ENCODE measurements at places on chromosomes 11 and 22.

- DNase-seq: no peak
Observed at GRCh38 chr11:954392-955153, 28.9 kb downstream of the AP2A2 start.

GRCh38 chr11:129388824-129389223 lies 13.2 kb downstream of the BARX2 start:
- no peak for DNase-seq

- DNase-seq: no peak
Observed at GRCh38 chr22:30398685-30399680, 2.2 kb downstream of the SEC14L2 start.

DNA sequence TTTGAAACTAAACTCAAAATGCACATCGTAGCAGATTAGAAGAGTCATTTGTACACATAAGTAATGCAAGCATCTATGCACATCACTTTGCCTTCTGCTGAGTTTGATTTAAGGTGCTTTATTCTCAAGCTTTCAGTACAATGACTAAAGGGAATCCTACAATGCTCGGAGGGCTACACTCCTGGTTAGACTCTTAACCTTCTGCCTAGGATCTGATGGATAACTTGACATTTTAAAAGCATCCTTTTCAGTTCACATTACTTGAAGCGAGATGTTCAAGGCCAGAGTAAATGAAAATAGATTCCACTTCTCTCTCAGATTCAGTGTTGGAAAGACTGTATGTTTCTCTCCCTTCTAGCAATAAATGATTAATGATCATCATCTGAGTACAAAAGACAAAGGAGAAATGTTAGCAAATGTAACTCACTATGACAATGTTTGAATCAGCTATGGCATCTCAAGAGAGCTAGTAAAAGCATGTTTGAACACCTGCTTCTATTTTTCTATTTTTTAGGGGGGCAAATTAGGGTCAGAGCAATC lies 259.2 kb upstream of the ANO3 start:
- DNase-seq: no peak

DNA sequence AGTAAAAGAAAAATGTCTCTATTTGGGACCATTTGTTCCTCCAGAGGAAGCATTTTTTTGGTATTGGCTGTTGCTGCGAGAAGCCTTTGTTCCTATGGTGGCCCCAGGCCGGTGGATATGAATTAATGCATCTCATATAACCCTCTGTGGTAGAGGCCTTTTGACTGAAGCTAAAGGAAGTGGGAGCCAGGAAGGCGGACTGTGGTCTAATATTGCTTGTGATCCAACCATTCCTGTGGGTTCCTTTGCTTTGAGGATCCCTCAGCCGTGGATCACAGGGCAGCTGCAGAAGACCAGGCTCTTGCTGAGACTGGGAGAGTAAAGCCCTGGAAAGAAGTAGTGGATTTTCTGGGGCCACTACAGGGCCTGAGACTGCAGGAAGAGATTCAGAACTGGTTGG lies 68.3 kb upstream of the NAV2 start:
- no peak for DNase-seq

GRCh38 chr22:24731761-24732160 lies 42.8 kb downstream of the PIWIL3 start:
- DNase-seq: no peak

DNA sequence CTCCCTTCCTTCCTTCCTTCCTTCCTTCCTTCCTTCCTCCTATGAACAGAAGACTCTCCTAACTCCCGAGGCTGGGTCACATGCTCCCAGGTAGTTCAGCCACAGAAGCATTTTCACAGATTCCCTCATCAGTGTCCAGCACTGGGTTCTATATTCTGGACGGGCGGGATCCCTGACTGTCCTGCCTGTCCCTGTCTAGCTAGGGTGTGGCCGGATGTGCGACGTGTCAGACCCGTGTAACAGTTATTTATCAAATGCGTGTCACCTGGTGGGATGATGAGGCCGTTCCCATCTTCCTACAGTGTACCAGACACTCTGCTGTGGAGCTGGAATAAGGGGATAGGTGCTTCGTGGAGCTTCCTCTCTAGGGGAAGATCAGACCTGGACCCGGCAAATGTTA lies 901.0 kb downstream of the BRD1 start:
- DNase-seq: no peak

GRCh38 chr22:30016596-30016995 lies 63.7 kb upstream of the HORMAD2 start:
- no peak for DNase-seq

DNA sequence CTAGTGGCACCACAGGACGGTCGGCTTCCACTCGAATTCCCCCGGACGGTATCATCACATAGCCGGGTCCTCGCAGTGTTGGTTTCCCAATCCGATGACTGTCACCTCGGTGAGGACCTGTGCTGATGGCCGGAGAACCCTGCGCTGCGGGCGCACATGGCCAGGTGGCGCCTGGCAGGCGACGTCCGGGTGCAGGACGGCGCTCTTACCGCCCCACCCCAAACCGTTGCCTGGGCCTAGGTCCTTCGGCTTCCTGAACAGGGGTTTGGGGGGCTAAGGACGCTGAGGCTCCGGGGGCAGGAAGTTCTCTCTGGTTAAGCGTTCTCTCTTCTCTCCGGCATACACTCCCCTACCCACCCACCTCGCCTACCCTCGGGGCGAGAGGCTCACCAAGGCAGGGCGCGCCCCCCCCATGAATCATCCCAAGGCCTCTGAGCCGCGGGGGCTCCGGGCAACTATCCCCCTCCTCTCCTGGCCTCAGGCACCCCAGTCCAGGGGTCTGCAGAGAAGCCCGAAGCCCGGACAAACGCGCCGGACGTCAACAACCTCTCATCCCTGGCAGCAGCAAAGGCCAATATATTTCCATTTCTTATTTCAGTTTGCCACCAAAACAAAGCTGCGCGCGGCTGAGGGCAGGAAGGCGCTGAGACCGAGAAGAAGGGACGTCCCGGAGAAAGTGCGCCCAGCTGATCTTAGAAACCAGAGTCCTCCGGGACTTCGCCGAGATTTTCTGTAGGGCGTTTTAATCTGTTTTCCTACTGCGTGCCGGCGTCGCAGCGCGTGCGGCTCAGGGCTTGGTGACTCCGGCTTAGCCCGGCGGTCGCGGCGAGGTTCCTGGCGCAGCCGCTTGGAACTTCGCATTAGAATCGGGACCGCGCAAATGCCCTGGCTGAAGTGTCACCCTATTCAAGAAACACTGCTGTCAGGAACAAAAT lies 5.6 kb downstream of the ALX4 start:
- DNase-seq: no peak

All from HEK293T (cell line).